ENCODE measurements at places on chromosomes 7 and 10. TPM values are rescaled to one million over a fixed set of nuclear protein-coding genes. Genes with fewer than 3 reads are reported as not detected.

The INMT gene
- total RNA-seq = 0.05 TPM

The CALCR gene
- total RNA-seq = not detected

The EIF5AL1 gene
- 0.51 TPM for total RNA-seq

The SFTPA1 gene
- not detected for total RNA-seq

The SPDYE17 gene
- not detected for total RNA-seq

The LRRC18 gene
- not detected for total RNA-seq
